AG20443 (cell line): ENCODE measurements at places on chromosomes 2 and 18.

- DNase-seq, result peak; percentile 78
These were observed at the start of gene LAMA3 for GRCh38 chr18:23689031-23689615. LAMA3 (plus strand) TSS chr18:23689453; CDS start chr18:23689684, 231 bp downstream.

DNA sequence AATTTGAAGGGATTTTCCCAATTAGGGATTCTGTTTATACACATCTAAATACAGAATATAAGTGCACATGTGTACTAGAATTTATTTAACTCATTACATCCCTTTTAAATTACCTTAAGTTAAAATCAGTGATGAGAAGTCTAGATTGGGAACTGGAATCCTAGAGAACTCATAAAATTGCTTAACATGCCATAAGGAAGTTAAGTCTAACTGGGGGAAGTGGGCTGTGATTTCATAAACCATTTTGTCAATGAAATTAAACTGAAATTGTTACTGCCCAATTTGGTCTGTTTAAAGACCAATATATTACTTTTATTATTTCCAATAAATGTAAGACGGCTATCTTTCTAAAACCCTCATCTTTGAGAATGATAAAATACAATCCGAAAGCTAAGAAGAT, 72.3 kb upstream of the CD226 start:
- no peak for DNase-seq

DNA sequence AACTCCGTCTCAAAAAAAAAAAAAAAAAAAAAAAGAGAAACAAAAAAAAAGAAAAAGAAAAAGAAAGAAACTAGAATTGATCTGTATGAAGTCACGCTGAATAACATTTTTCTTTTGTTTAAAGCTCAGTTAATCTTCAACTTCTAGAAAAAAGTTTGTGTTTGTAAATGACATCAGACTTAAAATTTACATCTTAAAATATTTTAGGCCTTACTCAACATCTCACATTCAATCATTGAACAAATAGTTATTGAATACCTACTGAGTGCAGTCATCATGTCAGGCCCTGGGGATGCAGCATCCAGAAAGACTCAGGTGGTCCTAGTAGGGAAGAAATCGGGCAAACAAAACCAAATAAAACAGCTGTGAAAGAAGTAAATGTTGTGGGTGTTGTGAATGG, 292.3 kb upstream of the FANCL start:
- no peak for DNase-seq

DNA sequence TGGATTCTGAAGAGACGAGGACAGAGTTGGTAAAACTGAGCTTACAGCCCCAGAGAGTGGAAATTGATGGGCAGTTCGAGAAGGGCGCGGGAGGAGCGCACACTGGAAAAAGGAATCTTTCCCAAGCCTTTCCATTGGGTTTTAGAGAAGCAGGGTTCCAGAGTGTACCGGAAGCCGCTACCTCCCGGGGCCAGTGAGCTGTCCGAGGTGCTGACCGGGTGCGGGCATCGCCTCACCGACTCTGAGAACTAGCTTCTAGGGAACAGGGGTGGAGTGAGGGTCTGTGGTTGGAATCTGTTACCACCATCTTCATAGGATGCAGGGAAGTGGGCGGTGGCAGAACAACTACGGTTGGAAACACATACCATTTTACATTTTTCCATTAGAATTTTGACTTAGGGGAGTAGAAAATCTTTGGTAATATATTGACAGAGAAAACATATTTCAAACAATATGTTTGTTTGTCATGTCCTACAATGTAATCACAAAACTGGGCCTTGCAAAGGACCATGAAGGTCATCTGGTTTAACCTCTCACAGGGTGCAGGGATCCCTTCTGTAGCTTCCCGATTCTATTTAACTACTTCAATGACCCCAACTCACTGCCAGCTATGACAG, 724 bp downstream of the NMS start:
- peak; percentile 43 for DNase-seq

DNA sequence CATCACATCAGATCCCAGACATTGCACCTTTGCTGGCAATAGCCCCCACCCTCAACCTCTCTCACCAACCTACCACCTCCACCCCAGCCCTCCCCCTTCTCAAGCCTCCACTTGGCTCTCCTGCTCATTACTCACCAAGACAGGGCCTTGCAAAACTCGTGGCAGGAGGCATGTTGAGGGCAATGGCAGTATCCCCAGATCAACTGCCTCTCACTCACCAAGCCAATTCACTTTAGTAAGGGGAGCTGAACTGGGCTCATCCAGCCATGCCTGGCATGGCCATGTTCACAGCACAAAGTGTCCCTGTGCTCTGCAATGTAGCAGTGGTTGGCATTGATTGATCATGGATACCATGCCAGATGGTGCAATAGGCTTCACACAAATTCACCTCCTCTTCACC, 46.3 kb upstream of the TEX51 start:
- peak; percentile 4 for DNase-seq

GRCh38 chr2:234916674-234917073, 35.1 kb upstream of the SH3BP4 start:
- DNase-seq, result no peak

- DNase-seq, result peak; percentile 13
These were observed 19.0 kb downstream of the DYNC1I2 start for GRCh38 chr2:171706152-171706803.

DNA sequence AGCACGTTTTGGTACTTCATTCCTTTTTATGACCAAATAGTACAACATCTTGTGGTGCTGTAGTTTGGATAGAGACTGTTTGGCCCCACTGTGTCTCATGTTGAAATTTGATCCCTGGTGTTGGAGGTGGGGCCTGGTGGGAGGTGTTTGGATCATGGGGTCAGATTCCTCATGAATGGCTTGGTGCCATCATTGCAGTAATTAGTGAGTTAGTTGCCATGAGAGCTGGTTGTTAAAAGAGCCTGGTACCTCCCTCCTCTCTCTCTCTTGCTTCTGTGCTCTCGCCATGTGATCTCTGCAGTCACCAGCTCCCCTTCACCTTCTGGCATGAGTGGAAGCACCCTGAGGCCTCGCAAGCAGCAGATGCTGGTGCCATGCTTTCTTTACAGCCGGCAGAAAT, 50.9 kb downstream of the NCAPH start:
- DNase-seq, result no peak

- no peak for DNase-seq
These were observed 15.3 kb upstream of the TRPM8 start for GRCh38 chr2:233901884-233902283.

- DNase-seq, result no peak
These were observed 89.8 kb upstream of the TGIF1 start for GRCh38 chr18:3360211-3360610.
